Activated naive CD4-positive, alpha-beta T cell treated with Interleukin-2 at 50 U/mL for 16 hours (primary cell): ENCODE measurements at places on chromosomes 2 and 18.

DNA sequence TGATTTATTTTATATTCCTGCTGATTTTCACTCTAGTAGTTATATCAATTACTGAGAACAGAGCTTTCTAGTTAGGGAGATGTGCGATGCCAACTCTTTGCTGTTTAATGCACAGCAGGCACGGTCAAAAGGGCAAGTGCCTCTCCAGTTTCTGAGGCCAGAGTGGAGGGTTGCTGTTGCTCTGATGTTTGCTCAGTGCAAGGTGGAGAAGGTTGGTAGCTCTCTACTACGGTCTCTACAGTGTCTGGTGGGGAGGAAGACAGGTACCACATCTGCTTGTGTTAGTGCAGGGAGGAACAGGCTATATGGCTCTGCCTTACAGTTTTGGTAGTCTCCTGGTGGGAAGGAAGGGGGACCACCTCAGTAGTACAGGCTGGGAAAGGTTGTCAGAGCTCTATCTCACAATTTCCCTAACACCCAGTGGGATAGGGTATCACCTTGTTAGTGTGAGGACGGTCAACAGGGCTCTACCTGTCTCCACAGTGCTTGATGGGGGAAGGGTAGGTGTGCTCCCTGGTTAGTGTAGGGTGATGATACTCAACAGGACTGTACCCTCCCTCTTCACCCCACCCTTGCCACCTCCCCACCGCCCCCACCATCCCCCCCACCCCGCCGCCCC is 85.9 kb downstream of the FANCL start:
- DNase-seq = no peak

DNA sequence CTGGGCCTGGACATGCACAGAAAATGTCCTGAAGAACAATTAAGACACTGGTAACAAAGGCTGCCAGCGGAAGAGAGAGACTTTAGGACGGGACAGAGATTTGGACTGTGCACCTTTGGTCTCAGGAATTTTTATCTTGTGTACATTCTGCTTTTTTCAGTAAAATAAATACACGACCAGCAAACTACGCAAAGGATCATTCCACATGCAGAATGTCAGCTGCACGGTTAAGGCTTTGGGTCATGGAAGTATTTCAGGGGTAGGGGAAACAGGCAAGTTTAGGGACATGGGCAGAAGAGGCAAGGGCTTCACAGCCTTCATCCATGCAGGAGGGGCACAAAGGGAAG is 11.5 kb downstream of the TMEM163 start:
- no peak for DNase-seq

GRCh38 chr2:103437161-103437560 is 675.3 kb downstream of the TMEM182 start:
- DNase-seq = no peak

GRCh38 chr18:79589601-79590091 is 90.0 kb upstream of the CTDP1 start:
- no peak for DNase-seq

DNA sequence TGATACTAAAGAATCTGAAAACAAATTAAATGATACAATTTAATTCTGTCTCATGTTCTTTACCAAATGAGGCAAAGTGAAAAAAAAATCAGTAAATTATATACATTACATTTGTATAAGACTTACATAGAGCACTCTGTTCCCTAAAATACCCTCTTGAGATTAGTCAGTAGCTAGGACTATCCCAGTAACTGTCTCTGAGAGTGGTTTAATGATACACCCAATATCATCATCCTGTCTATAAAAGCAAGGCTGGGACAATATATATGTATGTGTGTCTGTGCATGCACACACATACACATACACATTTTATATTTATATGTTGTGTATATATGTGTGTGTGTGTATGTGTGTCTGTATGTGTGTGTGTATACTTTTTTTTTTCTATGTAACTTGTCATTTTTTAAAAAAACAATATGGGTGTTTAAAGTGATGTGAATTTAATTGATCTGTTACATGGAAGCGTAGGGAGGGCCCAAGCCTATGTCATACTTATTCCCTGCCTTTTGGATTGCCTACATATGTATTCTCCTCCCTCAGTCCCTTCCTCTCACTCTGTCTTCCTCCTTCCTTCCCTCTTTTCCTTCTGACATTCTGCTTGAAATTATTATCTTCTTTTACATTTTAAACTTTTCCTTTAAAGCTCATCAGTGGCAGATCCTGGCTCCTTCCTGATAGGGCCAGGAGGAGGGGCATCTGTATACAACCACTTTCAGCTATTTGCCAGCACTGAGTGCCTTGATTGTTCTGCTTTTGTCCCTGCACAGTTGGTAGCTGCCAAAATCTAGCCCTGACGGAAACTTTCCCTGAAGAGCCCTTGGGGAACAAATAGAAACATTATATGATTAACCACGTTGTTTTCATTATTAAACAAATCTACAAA is 6.8 kb downstream of the ASXL3 start:
- no peak for DNase-seq

DNA sequence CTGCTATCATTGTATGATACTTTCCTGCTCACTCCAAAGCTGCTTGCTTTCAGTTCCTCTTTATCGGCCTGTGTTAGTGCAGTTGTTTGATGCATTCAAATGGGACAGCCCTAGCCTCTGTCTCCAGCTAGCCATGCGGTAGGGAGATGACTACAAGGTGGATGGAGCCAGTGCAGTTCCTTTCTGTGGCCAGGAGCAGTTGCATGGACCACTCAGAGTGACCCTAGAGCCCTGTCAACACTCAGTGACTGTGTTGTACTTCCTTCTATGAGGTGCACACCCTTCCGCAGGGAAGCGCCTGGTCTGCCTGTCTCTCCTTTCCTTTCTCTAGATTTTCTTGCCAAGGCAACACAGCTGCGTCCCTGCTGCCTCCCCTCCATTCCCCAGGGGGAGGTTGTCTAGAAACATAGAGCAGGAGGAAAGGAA is 33.8 kb downstream of the KCNS3 start:
- DNase-seq = no peak

DNA sequence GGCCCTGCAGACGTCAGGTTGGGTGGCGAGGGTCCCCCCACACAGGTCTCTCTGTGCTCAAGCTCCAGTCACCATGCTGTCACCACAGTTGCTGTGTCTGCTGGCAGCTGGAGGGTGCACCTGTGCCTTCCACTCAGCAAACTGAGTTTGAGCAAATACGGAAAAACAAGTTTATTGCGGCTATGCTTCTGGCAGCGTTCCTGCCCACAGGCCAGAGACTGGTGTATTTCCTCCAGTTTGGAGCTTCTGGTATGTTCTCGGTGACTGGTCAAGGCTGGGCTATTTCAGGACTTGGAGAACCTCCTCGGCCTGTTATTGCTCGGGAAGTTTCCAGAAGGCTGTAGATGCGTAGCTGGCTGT is 132.6 kb downstream of the SEPTIN10 start:
- DNase-seq = no peak

GRCh38 chr2:25494616-25495015 is 152.9 kb upstream of the DNMT3A start:
- no peak for DNase-seq

DNA sequence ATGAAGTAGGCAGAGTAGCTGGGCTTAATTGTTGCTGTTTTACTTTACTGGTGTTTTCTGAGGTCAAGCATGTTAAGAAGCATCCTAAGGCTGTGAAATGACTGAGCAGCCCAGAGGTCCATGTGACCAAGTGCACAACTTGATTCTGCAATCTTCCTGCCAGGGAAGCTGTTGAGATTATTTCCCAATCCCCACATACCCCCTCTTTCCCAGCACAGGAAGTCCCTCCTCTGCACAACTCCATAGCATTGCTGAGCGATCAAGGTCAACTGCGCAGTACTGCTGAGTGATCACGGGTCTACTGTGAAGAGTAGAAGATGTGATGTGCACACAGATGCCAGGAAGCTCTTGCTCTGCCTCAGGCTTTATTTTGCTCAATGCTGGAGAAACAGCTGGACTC is 105.8 kb downstream of the GALNT14 start:
- DNase-seq = no peak

DNA sequence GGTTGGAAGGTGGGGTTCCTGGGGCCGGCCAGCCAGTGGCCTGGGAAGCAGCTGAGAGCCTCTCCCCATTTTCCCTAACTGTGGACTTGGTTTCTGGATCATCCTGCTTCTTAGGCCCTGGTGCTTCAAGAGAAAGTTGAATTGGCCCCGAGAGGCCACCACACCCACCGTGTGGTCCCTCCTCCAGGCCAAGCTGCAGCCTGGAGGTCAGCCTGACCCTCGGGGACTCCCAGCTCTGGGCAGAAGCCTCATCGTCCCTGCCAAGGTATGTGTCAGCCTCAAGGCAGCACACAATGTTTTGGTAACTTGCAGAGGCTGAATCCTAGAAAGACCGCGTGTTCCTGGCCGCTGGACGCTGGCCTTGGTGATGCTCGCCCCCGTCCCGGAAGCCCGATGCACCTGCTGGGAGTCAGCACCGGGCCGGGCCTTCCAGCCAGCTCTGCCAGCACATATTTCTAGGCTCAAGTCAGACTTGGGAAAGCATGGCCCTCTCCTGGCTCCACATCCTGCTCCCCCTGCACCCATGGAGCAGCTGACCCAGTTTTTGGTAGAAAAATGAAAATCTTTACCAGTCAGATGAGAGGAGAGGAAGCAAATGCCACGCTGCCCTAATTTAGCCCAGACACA is 72.6 kb downstream of the ACTR2 start:
- no peak for DNase-seq
